ENCODE measurements at places on chromosomes 7 and 10.

DNA sequence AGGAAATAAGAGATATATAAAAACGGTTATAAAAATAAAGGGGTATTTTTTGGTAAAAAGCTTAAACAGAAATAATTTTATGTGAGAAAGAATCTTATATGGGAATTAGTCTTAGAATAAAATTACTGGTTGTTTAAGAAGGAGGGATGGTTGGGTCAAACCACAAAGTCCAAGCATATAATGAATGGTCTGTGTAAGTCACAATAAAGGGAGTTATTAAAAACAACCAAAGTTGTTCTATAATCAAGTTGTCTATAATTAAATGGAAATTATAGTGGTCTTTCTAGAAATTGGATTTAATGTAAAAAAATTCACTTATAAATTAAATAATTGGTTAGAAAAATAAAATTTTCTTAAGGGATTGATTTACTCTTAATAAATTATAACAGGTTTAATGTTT, 304.8 kb downstream of the POM121L12 start:
- DNase-seq, result no peak

DNA sequence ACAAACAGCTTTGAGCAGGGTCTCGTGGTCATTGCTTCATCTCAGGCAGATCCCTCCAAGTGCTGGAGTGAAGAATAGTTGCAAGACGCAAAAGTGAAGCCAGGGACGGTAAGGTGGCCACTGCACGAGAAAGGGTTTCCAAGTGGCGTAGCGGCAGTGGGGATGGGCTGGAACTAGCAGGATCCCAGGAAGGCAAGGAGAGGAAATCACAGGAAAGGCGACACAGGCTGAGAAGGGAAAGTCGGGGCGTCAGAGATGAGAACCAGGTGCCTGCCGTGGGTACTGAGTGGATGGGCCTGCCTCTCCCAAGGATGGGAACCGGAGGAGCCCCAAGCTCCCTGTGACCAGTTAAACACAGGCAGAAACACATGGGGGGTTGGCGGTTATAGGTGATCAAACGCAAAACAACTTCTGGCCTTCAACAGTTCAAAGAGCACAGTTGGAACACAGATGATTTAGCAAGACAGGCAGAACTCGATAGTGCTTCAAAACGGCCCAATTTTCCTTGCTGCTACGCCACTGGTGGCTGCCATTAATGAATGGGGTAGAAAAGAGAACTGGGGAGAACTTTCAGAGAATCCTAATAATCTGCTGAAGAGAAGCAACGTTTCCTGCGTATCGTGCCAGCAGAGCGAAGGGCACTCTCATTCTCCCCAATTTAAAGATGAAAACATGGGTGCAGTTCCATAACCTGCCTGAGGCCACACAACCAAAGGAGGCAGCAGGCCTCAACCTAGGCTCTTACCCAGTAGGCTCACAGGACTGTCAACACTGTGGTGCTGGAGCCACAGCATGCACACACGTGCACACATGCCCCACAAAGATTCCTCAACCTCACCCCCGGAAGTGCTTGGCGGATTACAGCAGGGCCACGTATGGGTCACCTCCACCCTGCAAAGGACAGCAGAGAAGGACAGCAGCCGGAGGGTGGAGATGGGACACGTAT, 61.9 kb downstream of the MAD1L1 start:
- no peak for DNase-seq

- DNase-seq, result no peak
Observed at GRCh38 chr10:67088036-67088435, 162.2 kb downstream of the LRRTM3 start.

DNA sequence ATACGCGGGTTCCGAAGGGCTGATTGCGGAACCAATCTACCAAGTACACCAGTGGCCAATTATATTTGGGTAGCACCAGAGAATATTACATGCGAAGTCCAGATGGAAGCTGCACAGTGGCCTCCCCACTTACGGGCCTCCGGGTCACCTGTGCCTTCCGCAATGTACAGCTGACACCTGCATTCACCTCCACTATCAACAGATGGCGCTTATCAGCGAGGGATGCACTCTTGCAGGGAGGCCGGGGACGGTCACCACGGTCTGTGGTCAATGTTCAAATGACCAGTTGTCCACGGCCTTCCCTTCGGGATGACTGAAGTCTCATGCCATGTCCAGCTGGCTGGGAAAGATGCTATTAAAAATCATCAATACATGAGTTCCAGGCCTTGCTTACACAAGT, 47.6 kb downstream of the SLIT1 start:
- DNase-seq, result no peak

- no peak for DNase-seq
Observed at GRCh38 chr10:25744574-25744973, 189.5 kb upstream of the MYO3A start.

GRCh38 chr7:105224884-105225651, 163.7 kb downstream of the SRPK2 start:
- peak; percentile 58 for DNase-seq

GRCh38 chr10:60856405-60856804, 78.1 kb downstream of the CDK1 start:
- DNase-seq, result no peak

GRCh38 chr7:23895666-23896096, 185.7 kb downstream of the STK31 start:
- no peak for DNase-seq

DNA sequence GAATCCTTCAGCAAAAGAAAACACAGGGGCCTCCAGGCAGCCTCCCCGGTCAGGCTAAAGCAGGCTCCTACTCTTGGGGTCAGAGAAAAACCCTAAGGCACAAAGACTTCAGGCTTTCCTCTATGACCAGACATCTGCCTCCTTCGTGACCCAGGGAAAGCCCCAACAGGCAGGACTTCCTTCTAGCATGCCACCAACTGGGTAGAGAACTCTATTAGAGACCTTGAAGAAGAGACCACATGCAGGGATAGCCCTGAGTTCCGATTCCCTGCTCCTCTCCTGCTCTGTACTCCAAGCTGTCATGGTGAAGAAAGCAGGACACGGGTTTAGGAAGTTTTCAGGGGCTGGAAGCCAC, 1.3 kb downstream of the TRPV6 start:
- no peak for DNase-seq

DNA sequence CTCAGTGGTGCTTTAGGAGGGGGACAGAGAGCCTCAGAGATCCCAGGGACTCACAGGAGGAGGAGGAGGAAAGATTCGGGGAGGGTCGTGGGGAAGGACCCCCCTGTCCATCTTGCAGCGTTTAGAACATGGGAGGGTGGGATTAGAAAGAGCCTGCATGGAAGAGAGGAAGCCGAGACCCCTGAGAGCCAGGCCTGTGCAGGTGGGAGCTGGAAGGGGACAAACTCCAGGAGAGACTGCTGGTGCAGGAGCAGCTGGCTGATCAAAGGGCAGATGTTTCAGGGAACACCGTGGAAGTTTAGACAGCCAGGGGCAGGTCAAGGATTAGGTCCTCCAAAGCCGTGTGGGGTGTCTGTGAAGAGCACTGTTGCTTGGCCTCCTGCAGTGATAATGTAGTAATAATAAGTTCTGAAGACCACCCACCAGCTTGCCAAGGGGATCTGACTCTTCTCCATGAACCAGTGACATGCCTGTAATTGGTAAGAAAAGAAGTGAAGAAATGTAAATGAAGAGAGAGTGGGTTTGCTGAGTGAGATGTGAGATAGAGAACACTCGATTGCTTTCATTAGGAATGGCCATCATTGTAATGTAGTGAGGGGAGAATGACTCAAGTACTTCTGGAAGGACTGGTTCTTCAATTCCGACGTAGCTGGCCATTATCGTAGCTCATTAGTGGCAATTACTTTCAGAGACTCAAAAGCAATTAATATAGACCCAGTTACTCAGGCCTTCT, 425.6 kb downstream of the PAXIP1 start:
- no peak for DNase-seq

- DNase-seq, result peak; percentile 5
Observed at GRCh38 chr10:103605359-103606096, 112.0 kb downstream of the NEURL1 start.

DNA sequence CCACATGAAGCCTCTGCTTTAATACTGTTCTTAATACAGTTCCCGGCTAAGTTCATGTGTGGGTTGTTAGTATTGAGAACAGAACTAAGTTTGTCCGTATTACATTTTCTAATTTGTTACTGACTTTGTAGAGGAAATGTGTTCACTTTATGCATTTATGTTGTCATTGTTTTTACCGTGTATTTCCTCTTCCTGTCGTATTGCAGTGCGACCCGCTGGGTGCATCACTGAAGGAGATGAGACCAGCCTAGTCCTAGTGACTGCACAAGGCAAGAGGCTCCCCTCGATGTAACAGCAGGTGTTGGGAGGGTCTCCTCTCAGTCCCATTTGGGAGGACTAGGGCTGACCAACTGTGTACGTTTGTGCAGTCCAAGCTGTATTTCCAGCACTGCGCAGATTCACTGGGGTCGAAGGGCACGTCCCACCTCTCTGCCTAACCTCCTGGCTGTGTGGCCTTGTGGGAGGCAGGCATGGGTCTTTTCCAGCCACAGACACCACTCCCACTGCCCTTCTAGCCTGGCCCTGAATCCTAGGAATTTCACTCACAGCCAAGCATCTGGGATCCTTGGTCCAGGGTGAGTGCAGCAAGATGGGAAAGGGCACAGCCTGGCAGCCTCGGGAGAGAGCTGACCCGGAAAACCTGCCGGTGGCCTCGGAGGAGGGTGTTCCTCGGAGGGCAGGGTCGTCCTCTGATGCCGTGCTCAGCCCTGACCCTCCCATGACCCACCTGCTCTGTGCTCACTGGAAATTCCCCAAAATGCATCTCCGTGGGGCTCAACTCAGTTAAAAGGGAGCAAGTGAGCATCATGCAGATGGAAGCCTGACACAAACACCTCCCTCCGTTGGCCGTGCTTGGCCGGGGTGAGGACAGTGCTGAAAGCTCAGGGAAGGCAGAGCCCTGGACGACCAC, 63.9 kb upstream of the FAM20C start:
- DNase-seq, result no peak

DNA sequence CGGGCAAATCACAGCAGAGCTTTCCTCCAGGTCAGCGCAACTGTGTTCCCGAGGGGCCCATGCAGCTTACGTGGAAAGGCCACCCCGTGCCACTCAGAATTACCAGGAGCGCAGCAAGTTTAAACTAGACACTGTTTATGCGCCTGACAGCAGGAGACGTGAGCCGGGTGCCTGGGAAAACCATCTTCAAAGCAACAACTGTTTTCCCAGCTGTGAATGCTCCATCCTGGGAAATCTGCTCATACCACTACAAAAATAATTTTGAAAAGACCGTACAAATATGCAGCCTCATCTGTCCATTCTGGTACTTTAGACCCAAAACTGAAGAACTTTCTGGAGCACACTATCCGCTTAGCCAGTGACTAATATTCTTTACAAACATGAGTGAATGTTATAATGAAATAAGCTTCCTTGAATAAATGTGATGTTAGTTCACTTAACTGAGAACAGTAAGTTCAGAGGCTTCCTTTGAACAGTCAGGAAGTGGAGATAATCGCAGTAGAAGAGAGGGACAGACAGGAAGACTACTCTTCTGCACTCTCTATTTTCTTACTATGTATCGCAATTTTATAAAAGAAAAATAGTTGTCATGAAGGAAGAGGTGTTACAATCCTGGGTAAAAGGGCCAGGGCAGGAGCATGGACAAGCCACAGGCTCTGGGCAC, 16.7 kb downstream of the GPER1 start:
- no peak for DNase-seq

DNA sequence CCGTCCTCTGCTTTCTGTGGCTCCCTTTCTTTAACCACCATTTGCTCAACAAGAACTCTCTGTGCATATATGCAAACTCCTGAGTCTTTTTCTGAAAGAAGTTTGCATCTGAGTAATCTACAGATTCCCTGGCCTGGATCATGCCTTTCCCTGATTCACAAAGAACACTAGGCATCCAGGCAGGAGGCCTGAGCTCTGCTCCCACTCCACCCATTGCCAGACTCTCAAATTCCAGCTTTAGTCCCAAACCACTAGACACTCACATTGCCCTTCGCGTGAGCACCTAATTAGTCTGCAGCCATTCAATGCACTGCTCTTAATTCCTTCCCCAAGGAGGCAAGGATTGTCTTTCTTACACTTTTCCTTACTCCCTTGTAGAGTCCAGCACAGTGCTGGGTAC, 60.9 kb downstream of the ABCC2 start:
- no peak for DNase-seq

GRCh38 chr7:88009651-88010050, 75.6 kb downstream of the ADAM22 start:
- DNase-seq, result no peak

GRCh38 chr10:110499796-110500514, 2.2 kb downstream of the DUSP5 start:
- DNase-seq, result no peak

GRCh38 chr10:11875494-11876281, 52.5 kb downstream of the PROSER2 start:
- DNase-seq, result no peak

GRCh38 chr10:49734676-49735075, 27.4 kb downstream of the OGDHL start:
- DNase-seq, result no peak

DNA sequence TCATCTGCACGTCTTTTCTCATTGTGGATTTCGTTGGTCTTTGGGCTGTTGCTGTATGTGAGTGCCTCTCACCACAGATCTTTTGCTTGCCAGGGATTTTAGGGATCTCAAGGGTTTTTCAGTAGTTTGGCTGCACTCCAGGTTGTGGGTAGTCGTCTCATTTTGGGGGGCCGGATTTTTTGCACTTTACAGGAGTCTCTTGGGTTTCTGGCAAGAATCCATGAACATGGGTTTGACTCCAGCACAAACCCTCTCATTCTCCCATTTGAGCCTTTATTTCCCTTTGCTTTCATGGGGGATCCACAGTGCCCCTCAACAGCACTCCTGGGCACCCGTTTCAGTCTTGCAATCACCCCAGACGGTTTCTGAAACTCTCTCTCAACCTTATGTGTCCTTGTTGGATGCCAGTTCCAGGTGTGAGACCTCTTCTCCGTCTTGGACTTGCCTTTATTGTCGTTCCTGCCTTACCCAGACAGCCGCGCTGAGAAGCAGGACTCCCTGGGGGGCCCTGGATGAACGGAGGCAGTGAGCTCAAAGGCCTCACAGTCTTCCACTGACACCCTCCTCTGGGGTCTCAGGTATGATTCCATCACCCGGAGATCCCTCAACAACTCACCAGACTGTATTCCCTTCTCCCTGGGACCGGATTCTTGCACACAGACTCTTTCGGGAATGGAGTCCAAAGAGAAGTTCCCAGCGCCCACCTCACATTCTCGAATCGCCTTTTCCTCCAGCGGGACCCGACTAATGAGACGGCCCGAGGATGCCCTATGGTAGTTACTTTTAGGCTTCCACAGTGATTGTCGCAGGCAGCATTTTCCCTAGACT, 18.8 kb upstream of the ZNF273 start:
- DNase-seq, result no peak

- DNase-seq, result peak; percentile 64
Observed at GRCh38 chr7:102836191-102836919, 76.4 kb upstream of the LRRC17 start.

- DNase-seq, result no peak
Observed at GRCh38 chr7:69638674-69639073, 40.4 kb downstream of the AUTS2 start.

DNA sequence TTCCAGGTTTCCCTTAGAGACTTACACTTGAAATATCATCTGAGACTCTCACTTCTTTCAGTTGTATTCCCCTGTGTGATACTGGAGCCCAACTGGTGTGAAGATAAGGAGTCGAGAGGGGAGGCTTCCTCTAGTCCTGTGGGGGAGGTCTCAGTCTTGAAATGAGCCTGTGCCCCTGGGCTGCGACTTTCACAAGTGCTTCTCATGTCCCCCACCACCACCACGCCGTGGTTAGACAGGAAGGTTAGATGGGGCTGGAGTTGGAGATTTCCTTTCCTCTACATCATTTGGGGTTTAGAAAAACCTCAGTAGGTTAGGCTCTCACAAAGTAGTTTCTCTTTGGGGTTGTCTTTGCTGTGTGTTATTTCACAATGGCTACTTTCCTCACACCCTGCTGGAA, 25.6 kb upstream of the MKX start:
- no peak for DNase-seq
